ENCODE measurements at places on chromosomes 6 and 20. TPM values are rescaled to one million over a fixed set of nuclear protein-coding genes. Genes with fewer than 3 reads are reported as not detected.

GRCh38 chr6:100300221-100300736 is 164.4 kb downstream of the SIM1 start:
- DNase-seq: peak; percentile 99

DNA sequence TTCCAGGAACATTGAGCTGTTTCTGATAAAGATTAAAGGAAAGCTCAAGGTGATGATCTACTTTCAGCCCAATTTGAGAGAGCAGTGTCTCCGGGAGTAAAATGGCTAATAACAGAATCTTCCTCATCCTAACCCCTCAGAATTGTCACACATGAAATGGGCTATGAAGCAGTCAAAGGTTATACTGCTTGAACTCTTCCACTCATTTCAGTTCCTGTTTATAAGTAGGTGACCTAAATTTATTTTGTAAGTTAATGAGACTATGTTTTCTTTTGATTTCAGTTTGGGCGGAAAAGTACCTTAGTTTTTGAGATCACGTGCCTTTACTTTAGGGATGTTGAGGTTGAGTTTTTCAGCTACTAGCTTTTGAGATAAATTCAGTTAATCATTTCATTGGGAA is 47.2 kb downstream of the QKI start:
- DNase-seq: no peak

GRCh38 chr6:44177691-44178423 is 19.2 kb downstream of the CAPN11 start:
- peak; percentile 67 for DNase-seq

GRCh38 chr6:27290065-27290849 is 21.8 kb downstream of the POM121L2 start:
- DNase-seq: no peak

DNA sequence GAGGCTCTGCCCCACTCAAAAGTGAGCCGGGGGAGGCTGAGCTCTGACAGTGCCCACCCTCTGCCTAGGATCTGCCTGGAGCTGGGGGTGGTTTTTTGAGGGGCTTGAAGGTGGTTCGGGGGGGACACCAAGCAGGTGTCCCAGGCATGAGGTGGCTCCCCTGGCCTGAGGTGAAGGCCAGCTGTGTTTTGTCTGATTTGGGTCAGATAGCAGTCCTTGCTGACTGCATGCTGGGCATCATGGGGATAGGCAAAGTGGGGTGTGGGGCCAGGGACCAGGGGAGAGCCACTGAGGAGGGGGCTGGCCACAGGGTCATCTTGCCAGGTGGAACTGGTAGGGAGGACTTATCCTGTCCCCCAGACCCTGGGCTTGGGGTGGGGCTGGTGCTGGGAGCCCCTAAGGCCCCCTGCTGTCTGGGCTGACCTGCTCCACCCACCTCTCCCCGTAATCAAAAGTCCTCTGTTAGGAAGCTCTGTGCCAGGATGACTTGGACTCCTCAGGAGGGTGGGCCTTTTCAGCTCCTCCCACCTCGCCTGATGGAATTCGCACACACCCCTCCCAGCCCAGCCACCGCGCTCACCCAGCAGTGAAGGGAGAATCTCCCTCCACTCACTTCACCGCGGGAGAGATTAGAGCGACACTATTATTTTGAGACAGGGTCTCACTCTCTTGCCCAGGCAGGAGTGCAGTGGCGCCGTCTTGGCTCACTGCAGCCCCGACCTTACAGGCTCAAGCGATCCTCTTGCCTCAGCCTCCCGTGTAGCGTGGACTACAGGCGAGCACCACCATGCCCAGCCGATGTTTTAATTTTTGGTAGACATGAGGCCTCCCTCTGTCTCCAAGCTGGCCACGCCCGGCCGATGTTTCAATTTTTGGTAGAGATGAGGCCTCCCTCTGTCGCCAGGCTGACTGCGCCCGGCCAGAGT is 1.5 kb upstream of the COL9A3 start:
- DNase-seq: no peak

- DNase-seq: no peak
Observed at GRCh38 chr6:141719476-141719875, 413.2 kb upstream of the GJE1 start.

- DNase-seq: no peak
Observed at GRCh38 chr6:11218538-11219399, 13.7 kb downstream of the NEDD9 start.

DNA sequence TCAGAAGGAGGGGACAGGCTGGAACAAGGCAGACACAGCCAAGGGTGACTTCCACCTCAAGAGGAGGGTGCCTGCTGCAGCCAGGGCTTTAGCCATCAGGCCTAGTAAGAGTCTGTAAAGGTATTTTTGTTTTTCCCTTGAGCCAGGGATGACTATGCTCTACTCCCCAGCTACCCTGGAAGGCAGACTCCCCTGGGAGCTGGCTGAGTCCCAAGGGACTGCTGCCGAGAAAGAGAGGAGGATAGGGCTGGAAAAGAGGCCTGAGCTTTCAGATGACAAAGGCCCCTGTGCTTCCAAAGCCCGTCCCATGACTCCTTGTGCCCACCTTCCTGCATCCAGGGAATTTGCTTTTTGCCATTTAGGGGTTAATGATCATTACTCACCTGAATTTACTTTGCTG is 14.0 kb upstream of the GSTA4 start:
- DNase-seq: no peak

DNA sequence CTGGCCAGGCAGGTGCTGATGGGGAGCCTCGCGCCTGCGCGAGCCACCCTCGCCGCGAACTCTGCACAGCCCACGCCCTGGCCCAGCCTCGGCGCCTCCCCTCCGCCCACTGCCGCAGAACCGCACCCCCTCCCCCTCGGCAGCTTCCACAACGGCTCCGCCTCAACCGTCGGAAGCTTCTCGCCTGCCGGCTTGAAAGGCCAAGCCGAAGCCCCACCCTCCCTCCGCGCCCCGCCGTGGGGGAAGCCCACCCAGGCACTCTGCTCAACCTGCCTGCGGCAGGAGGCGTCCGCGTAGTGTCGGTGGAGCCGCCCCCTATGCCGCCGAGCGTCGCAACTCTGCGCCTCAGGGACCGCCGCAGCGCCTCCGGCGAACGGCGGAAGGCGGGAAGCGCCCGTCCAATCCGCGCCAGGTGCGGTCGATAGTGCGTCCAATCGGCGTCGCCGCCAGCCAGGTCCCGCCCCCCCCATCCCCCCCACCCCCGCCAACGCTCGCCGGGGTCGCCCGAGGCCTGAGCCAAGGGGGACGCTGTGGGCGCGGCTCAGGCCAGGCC is at the start of gene SYCP2:
SYCP2 (minus strand) TSS at position 342 of the 553 bp plus-strand sequence. CDS start 11,224 bp downstream, outside the sequence.
- DNase-seq: no peak

- no peak for DNase-seq
Observed at GRCh38 chr20:45427236-45428149, 11.6 kb downstream of the PIGT start.

- DNase-seq: no peak
Observed at GRCh38 chr6:136761227-136761922, 30.9 kb downstream of the MAP3K5 start.

DNA sequence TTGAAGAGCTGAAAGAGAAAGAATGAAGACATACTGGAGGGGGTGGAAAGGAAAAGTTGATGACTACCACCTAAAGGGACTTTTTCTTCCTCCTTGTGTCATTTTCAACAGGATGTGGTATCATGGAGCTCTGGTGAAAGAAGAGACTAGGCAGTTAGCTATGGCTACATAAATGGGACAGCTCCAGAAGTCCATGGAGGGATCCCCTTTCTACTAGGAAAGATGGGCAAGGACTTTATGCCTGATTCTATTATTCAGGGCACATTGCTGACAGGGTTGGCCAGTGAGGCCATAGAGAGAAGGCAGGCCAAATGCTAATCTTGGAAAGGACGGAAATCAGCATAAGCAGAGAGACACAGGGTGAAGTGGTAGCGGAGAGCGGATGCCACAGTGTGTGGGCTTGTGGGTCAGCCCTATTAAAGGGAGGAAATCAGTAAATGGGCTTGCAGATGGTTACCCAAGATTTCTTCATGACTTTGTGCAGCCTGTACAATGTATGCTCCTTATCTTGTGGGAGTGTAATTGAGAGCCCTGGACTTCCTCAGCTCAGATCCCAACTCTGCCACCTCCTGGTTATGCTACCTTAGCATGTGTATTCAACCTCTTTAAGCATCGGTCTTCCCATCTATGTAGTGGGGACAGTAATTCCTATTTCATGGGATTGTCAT is 77.4 kb upstream of the TMEM170B start:
- no peak for DNase-seq

GRCh38 chr6:43493833-43494232 is 16.3 kb downstream of the LRRC73 start:
- DNase-seq: no peak

DNA sequence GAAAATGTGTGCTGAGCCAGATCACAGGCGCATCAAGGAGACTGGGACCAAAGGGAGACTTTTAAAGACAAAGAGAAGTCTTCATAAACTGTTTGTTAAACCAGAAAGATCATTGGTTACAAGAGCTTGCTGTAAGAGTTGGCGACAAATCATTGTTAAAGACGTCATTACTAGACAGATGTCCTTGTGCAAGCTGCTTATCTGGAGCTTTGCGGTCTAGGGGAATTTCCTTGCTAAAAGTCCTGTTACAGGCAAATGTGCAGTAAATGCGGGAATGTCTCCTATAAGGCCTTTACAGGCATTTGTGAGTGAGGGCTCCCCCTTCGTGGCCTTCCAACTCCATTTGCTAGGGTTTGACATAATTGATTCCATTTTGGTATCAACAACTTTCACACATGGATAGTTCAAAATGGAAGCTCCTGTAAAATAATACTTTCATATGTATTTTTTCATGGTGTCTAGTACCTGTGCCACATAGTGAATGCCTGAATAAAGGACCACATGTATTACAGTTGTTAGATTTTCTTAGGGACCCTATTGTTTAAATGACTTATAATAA is 362.4 kb downstream of the UTRN start:
- DNase-seq: no peak

DNA sequence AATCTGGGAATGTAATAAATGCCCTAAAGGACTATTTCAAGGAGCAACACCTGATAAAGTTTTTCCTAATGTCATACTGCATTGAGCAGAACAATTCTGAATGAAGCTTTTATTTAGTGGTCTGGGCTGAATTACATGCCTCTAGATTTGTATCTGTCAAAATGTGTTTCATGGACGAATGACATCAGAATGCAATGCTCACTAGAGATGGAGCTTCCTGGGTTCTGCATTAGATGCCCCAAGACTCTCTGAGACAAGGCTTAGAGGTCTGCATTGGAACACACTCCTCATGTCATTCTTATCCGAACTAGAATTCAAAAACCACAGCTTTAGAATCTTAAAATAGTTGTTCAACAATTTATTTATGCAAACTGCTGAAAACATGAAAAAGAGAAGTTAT is 62.0 kb downstream of the SYNE1 start:
- DNase-seq: no peak

GRCh38 chr6:166565084-166565967 is 21.2 kb downstream of the RAMACL start:
- no peak for DNase-seq

DNA sequence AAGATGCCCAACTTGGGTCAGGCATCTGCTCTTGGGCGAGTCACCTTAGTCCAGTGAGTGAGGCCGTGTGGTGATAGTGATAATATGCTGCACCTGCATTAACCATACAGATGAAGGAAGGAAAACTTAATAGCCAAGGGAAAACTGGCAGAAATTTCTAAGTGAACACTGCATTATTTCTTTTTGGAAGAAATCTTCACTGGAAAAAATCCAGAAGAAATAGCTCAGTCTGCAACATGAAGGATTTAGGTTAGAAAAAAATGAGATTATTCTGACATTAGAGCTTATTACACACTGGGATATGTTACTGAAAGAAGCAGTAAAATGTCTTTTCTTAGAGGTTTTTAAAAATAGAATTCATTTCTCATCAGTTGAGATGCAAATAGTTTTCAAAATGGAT is 947.3 kb downstream of the KIF16B start:
- DNase-seq: no peak

DNA sequence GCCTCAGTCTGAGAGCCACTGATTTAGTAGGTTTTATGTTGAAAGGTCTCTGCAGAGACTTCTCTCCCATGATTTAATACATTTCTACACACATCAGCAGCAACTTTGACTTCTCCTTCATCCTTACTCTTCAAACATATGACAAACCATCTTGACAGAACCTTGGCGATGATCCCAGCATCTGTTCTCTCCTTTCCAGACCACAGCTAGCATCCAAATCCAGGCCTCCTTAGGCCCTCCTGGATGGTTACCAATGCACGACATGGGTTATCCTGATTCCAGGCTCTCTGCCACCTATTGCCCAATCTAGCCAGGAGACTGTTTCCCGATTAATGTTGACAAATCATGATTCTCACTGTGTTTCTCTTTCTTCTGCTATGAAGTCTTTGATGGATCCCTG is 16.8 kb downstream of the LAMA4 start:
- DNase-seq: no peak

GRCh38 chr20:402496-402885 is 5.6 kb upstream of the RBCK1 start:
- no peak for DNase-seq

DNA sequence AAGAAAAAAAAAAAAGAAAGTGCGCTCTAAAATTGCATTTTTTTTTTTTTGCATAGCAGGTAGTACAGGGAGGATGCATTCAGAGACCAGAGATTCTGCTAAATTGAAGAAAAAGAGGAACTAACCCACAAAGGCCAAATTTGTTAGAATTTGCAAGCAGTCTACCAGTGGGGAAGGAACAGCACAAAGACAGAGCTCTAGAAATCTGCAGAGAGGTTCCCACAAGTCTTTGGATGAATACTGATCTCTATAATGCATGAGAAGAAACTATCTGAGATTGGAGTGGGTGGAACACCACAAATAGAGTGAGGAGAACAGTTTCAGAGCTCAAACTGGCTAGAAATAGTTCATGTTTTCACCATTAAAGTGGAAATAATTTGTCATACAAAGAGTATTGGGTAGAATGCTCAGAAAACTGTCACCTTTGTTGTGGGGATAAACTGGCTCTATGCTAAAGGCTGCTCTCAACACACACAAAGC is 79.6 kb upstream of the AHI1 start:
- no peak for DNase-seq

DNA sequence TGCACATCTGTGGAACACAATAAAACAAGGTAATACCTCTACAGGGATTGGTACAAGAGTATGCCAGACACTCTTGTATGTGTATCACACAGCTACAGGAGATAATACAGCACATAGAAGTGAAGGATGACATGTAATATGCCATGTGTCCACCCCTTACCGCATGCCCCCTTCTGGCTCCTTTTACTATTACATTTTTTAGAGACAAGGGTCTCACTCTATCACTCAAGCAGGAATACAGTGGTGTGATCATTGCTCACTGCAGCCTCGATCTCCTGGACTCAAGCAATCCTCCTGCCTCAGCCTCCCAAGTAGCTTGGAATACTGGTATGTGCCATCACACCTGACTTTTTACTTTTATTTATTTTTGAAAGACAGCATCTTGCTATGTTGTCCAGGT is 4.2 kb upstream of the NCR3 start:
- DNase-seq: no peak

The CCM2L gene
- not detected for total RNA-seq

The DUSP15 gene
- not detected for total RNA-seq

The TRIM10 gene
- not detected for total RNA-seq

The C20orf141 gene
- not detected for total RNA-seq

The ZNF76 gene
- 11.5 TPM for total RNA-seq

The DNPH1 gene
- total RNA-seq: 140 TPM

The MEI4 gene
- 0.06 TPM for total RNA-seq

The RBM24 gene
- total RNA-seq: 5.4 TPM

The TMEM14A gene
- 61.6 TPM for total RNA-seq

The CST7 gene
- not detected for total RNA-seq

The UNC5CL gene
- total RNA-seq: 0.58 TPM

The PGBD1 gene
- 7.1 TPM for total RNA-seq

The TPD52L2 gene
- total RNA-seq: 112 TPM
